ENCODE measurements at places on chromosomes 6 and 20. TPM values are rescaled to one million over a fixed set of nuclear protein-coding genes. Genes with fewer than 3 reads are reported as not detected.

COL12A1 gene
- 1.4 TPM for total RNA-seq

CST11 gene
- not detected for total RNA-seq

FNDC11 gene
- total RNA-seq, result 2.7 TPM

GNRH2 gene
- 1.1 TPM for total RNA-seq

DLL1 gene
- total RNA-seq, result 2.7 TPM

TMEM30A gene
- 65.2 TPM for total RNA-seq

CLPSL1 gene
- not detected for total RNA-seq

RNASET2 gene
- total RNA-seq, result 28.2 TPM

TTK gene
- total RNA-seq, result 46.4 TPM

MRPS26 gene
- total RNA-seq, result 97.6 TPM

GPSM3 gene
- 12.0 TPM for total RNA-seq

ADGB gene
- not detected for total RNA-seq

SMLR1 gene
- total RNA-seq, result not detected

LY6G6C gene
- 0.24 TPM for total RNA-seq

TNFRSF21 gene
- total RNA-seq, result 39.1 TPM

SYNE1 gene
- total RNA-seq, result 2.5 TPM

SOX18 gene
- 1.6 TPM for total RNA-seq

SPTLC3 gene
- total RNA-seq, result 0.42 TPM

PI3 gene
- not detected for total RNA-seq

HDGFL1 gene
- total RNA-seq, result not detected

RXRB gene
- 16.8 TPM for total RNA-seq

BPIFA1 gene
- not detected for total RNA-seq

ZC3H12D gene
- total RNA-seq, result 0.15 TPM

PLAGL1 gene
- 1.6 TPM for total RNA-seq
